ENCODE measurements at places on chromosomes 11 and 22. TPM values are rescaled to one million over a fixed set of nuclear protein-coding genes. Genes with fewer than 3 reads are reported as not detected.

The WNT7B gene
- 3.1 TPM for total RNA-seq

The TRPC6 gene
- total RNA-seq, result 58.5 TPM

The DDIAS gene
- 7.8 TPM for total RNA-seq

The BRSK2 gene
- 3.0 TPM for total RNA-seq

The CHEK1 gene
- 22.9 TPM for total RNA-seq

The SCGB1C1 gene
- not detected for total RNA-seq

The CRYBB2 gene
- not detected for total RNA-seq

DNA sequence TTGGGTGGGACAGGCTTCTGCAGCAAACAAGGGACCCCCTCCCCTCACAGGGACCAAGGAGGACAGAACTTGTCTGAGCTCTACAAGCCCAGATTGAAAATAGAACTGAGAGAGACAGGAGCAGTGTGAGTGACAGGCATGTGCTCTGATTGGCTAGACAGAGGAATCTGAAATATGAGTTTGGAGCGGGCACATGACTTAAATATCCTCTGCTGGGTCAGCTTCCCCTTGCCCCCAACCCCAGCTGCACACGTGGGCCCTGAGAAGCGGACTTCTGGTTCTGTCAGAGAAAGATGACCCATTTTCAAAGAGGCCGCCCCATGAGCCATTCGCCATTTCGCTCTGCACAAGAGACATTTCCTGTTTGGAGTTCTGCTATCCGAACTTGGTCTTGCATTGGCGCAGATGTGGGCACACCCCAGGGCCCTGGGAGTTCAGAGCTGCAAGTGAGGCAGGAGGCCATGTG, 5.3 kb downstream of the TUBA8 start:
- DNase-seq, result no peak

DNA sequence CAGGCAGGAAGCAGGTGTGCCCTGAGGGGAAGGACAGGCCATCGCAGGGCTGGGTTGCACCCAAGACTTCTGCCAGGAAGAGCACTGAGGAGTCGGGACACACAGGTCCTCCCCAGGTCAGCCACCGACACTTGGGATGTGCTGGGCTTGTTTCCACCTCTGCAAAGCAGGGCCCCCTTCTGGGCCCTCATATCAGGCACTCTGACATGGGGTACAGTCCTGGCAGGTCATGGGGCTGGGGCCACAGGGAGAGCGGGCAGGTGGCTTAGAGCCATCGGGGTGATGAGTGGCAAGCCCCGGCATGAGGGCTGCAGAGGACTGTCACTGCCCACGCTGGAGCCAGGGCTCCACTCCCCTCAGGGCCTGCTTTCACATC, 7.9 kb upstream of the ADORA2A start:
- no peak for DNase-seq

GRCh38 chr11:69253028-69253427, 40.9 kb upstream of the MYEOV start:
- DNase-seq, result no peak

DNA sequence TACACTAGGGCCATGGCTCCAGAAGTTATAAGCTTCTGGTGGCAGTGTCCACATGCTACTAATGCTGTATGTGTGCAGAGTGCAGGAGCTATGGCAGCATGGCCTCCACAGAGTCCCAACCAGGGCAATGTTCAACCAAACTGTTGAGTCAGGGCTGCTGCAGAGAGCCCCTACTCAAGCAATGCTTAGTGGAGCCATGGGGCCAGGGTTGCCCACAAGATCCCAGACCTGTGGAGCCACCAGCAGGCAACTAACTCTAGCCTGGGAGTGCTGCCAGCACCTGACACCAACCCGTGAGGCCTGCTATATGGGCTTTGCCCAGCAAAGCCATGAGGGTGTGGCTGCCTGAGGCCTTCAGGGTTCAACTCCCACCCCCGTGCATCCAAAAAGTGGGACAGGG, 655.2 kb downstream of the TBC1D22A start:
- DNase-seq, result no peak

- DNase-seq, result no peak
Measured at GRCh38 chr11:118610773-118611432, 3.5 kb downstream of the PHLDB1 start.

DNA sequence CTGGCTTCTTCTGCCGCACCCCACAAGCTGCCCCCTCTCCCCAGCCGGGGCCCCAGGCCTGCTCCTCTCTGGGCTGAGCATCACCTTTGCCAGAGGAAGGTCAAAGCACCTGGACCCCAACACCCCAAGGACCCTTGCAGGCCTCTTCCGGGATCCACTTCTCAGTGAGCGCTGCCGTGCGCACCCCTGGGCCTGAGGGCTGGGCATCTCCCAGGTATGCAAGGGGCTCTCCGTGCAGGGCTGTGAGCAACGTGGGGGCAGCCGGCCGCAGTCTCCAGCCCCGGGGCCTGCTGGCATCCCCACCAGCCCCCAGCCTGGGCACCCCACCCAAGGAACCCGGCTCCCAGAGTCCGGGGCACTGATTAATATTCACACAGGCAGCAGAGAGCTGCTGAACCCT, 64.0 kb downstream of the BRD1 start:
- no peak for DNase-seq

DNA sequence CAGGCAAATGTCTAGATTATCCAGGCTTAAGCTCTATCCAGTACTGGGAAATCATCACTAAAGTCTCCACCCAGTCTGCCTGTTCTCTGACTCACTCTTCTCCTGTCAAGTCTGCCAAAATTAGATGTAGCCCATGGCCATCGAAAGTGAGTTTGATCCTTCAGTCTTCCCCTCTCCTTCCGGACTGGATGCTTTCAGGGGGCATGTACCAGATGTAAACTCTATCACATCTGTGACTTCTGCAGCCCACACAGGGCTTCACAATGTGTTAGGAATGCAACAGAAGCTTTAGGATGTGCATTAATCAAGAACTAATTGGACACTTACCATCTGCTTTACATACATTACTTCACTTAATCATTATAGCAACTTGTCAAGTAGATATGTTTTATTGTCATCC, 12.3 kb downstream of the ME3 start:
- DNase-seq, result no peak

- DNase-seq, result no peak
Measured at GRCh38 chr11:24267014-24267413, 229.8 kb upstream of the LUZP2 start.

- DNase-seq, result no peak
Measured at GRCh38 chr11:12981676-12982522, 27.2 kb upstream of the RASSF10 start.

DNA sequence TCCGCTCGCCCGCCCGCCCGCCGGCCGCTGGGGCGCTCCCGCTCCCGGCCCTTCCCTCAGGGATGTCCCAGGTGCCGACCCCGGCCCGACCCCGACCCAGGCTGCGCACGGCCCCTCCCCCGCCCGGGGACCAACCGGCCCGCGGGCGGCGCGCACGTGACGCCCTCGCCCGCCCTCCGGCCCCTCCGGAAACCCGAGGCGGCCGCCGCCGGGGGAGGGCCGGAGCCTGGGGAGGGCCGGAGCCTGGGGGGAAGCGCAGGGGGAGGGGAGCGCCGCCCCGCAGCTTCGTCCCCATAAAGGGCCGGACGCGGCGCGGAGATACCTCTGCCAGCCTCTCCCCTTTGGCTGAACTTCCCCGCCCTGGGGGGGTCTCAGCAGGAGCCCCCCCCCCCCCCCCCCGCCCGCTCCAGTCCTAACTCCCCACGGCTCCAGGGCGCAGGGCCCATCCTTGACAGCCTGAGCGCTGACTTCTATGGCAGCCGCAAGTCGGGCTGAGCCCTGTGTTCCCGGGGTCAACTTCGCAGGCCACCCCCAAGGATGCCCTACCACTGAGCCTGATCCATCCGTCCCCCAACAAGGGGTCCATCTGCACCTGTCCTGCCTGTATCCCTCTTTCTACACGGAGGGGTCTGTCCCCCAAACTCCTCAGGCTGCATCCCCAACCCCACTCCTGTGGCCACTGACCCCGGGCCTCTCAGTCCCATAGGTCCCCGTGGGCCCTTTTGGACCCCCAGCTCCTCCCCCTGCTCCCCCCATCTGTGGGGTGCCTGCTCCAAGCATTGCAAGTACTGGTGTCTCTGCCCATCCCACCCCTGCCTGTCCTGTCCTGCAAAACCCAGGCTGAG, at the start of gene MAPK12:
MAPK12 (minus strand) TSS at position 69 of the 845 bp plus-strand sequence. CDS start 174 bp downstream, outside the sequence.
- no peak for DNase-seq

GRCh38 chr22:25666308-25666707, 75.7 kb upstream of the MYO18B start:
- no peak for DNase-seq

DNA sequence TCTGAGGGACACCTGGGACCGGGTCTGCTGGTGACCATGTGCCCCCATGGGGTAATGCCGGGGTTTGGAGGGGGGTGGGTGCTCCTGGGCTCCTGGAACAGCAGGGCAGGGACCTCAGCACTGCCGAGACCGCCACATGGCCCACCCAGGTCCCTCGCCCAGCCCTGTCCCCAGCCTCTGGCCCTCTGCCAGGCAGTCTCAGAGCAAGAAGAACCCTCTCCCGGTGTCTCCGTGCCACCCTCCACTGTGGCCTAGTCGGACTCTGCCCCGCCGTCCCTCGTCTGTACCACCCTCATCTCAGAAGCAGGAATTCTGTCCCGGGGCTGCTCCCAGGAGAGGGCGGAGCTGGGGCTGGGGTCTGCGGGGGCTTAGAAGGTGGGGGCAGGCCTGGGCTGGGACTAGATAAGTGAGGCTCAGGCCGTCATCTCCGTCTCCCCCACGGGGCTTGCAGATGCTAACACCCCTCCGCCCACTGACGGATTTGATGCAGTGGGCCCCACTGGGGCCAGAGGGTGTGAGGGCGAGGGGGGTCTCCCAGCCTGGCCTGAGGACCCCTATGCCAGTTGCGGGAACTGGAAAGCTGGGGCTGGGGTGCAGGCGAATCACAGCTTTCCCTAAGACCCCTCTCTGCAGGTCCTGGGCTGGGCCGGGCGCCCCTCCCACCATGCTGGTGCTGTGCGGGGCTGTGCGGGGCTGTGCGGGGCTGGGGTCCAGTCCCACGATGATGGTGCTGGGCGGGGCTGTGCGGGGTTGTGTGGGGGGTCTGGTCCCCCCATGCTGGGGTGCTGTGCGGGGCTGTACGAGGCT, 1.1 kb downstream of the MUC5AC start:
- no peak for DNase-seq
